ENCODE measurements at places on chromosomes 6 and 20.

- no peak for DNase-seq
Observed at GRCh38 chr6:166314454-166314853, 6.3 kb upstream of the PRR18 start.

GRCh38 chr6:108760126-108761050 is 87.8 kb upstream of the ARMC2 start:
- DNase-seq, result no peak

- DNase-seq, result no peak
Observed at GRCh38 chr20:53338716-53339115, 254.9 kb downstream of the ZNF217 start.

- DNase-seq, result peak; percentile 35
Observed at GRCh38 chr6:148760568-148761526, 14.0 kb downstream of the UST start.

GRCh38 chr6:108588586-108588985 is 27.9 kb downstream of the FOXO3 start:
- no peak for DNase-seq

GRCh38 chr6:53962646-53963045 is 148.6 kb upstream of the MLIP start:
- no peak for DNase-seq

DNA sequence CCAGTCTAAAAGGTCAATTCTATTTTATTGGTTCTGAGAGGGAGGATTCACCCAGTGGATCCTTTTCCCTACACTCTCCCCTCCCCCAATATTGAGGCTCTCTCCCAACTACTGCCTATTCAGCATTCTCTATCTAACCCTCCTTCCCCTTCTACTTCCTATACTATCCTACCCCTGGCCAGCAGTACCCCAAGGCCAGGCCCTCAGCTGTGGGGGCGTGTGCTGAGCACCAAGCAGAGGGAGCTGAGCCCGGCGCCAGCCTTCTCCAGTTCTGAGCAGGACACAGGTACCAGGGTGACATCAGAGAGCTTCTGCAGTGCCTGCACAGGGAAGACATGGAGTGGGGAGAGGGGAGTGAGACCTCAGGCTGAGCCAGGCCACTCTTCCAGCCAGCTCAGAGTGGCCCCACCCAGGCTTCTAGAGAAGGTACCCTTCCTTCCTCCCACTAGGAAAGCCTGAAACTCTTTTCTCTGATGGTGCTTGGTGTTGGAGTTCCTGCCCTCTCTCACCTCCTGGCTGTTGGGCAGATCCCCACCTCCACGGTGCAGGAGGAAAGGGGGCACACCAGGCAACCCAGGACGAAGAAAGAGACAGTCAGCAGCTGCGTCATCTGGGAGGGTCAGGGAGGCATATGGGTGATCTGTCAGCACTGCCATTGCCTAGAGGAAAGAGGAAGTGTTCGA is 1.9 kb downstream of the DDAH2 start:
- no peak for DNase-seq

- no peak for DNase-seq
Observed at GRCh38 chr6:49958180-49958579, 5.8 kb downstream of the DEFB114 start.

Data from T-helper 22 cell (primary cell).